ENCODE measurements at places on chromosomes 7 and 10.

DNA sequence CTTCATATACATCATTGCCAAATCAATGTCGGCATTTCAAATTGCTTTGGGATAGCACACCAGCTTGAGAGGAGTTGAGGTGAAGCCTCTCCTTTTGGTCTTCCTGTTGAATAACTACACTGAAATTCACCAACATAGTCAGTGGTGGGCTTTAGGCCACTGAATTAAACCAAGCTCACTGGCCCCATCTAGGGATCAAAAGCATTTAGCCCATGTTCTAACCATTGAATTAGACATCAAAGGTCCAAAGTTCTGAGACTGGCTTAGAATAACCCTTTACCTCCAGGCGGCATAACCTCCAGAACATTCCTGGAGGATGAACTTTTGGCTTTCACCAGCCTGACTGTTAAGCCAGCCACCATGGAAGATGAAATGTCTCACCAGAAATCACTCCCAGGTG, 54.6 kb downstream of the BPGM start:
- no peaks in the 10 kb centered on the region for H3K4me1 ChIP-seq
- no peaks in the 10 kb centered on the region for H3K27me3 ChIP-seq
- H3K4me3 ChIP-seq = no peak overlapping the region

DNA sequence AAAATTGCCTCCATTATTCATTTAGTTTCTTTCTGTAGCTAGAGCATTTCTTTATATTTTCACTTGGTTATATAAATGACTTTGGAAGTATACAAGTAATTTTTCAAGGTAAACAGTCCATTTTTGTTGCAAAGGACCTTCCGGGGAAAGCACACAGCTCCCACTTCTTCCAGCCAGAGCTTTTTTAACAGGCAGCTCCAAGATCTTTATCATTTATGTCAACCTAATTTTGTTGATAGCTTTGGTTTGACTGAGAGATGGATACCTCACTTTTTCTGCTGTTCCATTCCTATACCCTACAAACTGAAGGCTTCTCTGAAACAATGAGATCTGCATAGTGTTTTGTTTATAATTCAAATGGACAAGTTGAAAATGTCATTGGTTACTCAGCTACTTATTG, 49.3 kb upstream of the RAB11FIP2 start:
- no peak overlapping the region for H3K4me3 ChIP-seq
- no peak overlapping the region for H3K27ac ChIP-seq
- no peaks in the 10 kb centered on the region for H3K27me3 ChIP-seq
- H3K4me1 ChIP-seq = no peaks in the 10 kb centered on the region

GRCh38 chr7:142771353-142771723, 568 bp downstream of the PRSS2 start:
- no peak overlapping the region for H3K27ac ChIP-seq
- H3K4me1 ChIP-seq = no peaks in the 10 kb centered on the region
- no peaks in the 10 kb centered on the region for H3K36me3 ChIP-seq
- H3K4me3 ChIP-seq = no peak overlapping the region
- H3K27me3 ChIP-seq = no peaks in the 10 kb centered on the region

DNA sequence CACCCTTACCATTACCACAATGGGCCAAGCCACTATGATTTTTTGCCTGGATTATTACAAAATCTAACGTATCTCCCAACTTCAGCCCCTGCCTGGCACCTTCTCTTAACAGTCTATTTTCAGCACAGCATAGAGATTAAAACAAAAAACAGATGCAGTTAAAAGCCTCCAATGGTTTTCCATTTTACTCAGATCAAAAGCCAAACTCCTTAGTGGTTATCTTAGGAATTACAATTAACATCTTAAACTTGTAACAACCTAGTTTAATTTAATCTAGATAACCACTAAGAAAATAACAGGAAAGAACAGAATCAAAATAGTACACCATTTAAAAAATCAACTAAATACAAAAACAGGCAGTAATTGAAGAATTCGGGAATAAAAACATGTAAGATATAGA, 43.5 kb downstream of the DNAJC1 start:
- DNase-seq = no peak
- no peak overlapping the region for H3K27ac ChIP-seq
- H3K27me3 ChIP-seq = no peaks in the 10 kb centered on the region
- H3K4me3 ChIP-seq = no peak overlapping the region
- no peaks in the 10 kb centered on the region for H3K36me3 ChIP-seq
- peaks cover 3% of the 10 kb centered on the region for H3K4me1 ChIP-seq

GRCh38 chr10:4733150-4733842, 92.7 kb upstream of the AKR1E2 start:
- H3K27ac ChIP-seq = no peak overlapping the region
- no peaks in the 10 kb centered on the region for H3K27me3 ChIP-seq
- no peak for DNase-seq
- H3K4me3 ChIP-seq = no peak overlapping the region
- no peaks in the 10 kb centered on the region for H3K36me3 ChIP-seq

DNA sequence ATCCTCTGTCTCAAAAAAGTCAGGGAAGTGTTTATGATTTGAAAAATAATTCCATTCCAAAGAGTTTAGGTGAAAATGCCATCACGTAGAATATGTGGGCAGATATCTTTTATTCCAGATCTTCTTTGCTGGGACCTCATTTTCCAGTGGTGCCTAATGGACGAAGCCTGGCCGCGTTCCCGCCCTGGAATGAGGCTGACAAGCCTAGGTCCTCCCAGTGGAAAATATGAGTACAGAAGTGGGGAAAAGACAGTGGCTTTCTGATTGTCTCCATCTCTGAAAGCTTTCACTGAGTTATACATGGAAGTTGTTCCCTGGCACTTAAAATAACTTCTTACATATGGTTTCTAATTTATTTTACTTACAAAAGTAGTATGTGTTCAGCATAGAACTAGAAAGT, 139.4 kb downstream of the TACC2 start:
- no peaks in the 10 kb centered on the region for H3K27me3 ChIP-seq
- no peak overlapping the region for H3K27ac ChIP-seq
- no peaks in the 10 kb centered on the region for H3K4me1 ChIP-seq
- H3K4me3 ChIP-seq = no peak overlapping the region
- no peaks in the 10 kb centered on the region for H3K36me3 ChIP-seq
- no peak for DNase-seq

- no peaks in the 10 kb centered on the region for H3K4me1 ChIP-seq
- H3K36me3 ChIP-seq = no peaks in the 10 kb centered on the region
- no peak overlapping the region for H3K4me3 ChIP-seq
- H3K27ac ChIP-seq = no peak overlapping the region
- DNase-seq = no peak
Measured at GRCh38 chr7:110800984-110801383, 289.9 kb upstream of the LRRN3 start.

GRCh38 chr7:108097703-108098102, 32.5 kb downstream of the LAMB4 start:
- DNase-seq = no peak
- H3K36me3 ChIP-seq = no peaks in the 10 kb centered on the region
- peaks cover 3% of the 10 kb centered on the region for H3K27me3 ChIP-seq
- H3K4me1 ChIP-seq = no peaks in the 10 kb centered on the region
- H3K27ac ChIP-seq = no peak overlapping the region

- no peaks in the 10 kb centered on the region for H3K27me3 ChIP-seq
- no peak for DNase-seq
- H3K27ac ChIP-seq = no peak overlapping the region
- H3K4me3 ChIP-seq = no peak overlapping the region
Measured at GRCh38 chr7:81294897-81295515, 376.2 kb upstream of the SEMA3C start.

- no peaks in the 10 kb centered on the region for H3K27me3 ChIP-seq
- H3K27ac ChIP-seq = no peak overlapping the region
- no peak for DNase-seq
- no peaks in the 10 kb centered on the region for H3K36me3 ChIP-seq
- H3K4me3 ChIP-seq = no peak overlapping the region
- no peaks in the 10 kb centered on the region for H3K4me1 ChIP-seq
Measured at GRCh38 chr10:57015187-57015586, 654.1 kb upstream of the ZWINT start.

DNA sequence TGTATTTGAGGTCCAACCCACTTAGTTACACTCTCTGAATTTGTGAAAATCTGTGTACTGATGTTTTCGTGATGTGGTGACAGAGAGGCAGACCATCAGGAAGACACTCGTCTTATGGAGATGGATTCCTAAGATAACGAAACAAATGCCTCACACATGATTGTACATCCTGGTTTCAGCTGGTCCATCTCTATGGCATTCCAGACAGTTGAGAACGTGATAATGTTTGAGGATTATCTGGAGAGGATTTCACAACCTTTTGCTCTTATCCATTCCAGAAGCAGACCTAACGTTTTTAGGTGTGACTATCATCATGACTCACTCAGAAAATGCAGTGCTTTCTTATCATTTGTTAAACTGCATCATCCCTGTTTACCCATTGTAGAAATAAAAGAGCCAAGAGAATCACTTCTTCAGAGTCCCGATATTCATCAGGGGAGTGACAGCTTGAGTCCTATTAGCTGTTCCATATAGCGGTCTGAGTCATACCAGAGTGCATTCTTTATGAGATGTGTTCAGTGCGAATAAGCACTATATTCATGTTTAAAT, 74.5 kb downstream of the BMPER start:
- DNase-seq = no peak
- no peak overlapping the region for H3K27ac ChIP-seq
- H3K4me1 ChIP-seq = no peaks in the 10 kb centered on the region
- no peaks in the 10 kb centered on the region for H3K36me3 ChIP-seq
- H3K27me3 ChIP-seq = no peaks in the 10 kb centered on the region
- no peak overlapping the region for H3K4me3 ChIP-seq

DNA sequence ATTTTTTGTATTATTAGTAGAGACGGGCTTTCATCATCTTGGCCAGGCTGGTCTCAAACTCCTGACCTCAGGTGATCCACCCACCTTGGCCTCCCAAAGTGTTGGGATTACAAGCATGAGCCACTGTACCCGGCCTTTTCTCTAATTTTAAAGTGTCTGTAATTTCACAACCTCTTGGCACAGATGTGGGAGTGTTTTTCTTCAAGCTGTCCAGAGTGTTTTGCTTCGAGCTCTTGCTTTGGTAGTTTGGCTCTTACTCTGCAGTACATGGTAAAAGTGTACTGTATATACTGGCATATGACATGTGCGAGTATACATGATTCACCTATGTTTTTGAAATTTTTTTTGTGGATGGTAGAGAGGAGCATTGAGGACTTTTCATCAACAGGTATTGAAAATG, 9.8 kb downstream of the SRGN start:
- no peak overlapping the region for H3K27ac ChIP-seq
- H3K4me3 ChIP-seq = no peak overlapping the region
- no peak for DNase-seq
- peaks cover 6% of the 10 kb centered on the region for H3K4me1 ChIP-seq
- H3K27me3 ChIP-seq = no peaks in the 10 kb centered on the region
- H3K36me3 ChIP-seq = peaks cover 15% of the 10 kb centered on the region

DNA sequence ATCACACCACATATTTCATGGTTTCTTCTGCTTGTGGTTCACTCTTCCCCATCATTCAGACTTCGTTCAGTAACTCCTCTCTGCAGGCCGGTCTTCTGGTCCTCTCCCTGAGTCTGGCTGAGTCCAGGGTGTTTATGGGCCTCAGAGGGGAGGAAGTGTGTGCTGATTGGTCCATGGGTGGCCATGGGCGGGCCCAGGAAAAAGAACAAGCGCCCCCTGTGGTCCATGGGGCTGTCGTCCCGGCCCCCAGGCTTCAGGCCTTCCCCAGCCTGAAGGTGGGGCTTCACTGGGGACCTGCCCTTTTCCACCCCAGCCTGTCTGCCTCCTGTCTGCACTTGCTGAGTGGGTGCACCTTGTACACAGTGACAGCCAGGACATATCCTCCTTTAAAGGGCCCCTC, 123.7 kb downstream of the VIPR2 start:
- no peak overlapping the region for H3K4me3 ChIP-seq
- DNase-seq = no peak
- H3K27me3 ChIP-seq = peaks cover 38% of the 10 kb centered on the region
